ENCODE measurements at places on chromosomes 4 and X.

DNA sequence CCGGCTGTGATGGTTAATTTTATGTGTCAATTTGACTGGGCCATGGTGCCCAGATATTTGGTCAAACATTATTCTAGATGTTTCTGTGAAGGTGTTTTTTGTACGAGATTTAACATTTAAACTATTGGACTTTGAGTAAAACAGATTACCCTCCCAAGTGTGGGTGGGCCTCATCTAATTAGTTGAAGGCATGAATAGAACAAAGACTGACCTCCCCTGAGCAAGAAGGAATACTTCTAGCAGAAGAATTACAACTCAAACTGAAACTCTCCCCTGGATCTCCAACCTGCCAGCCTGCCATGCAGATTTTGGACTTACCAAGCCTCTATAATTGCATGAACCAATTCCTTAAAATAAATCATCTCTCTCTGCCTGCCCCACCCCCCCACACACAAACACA lies 132.5 kb downstream of the DHX15 start:
- no peak for DNase-seq

DNA sequence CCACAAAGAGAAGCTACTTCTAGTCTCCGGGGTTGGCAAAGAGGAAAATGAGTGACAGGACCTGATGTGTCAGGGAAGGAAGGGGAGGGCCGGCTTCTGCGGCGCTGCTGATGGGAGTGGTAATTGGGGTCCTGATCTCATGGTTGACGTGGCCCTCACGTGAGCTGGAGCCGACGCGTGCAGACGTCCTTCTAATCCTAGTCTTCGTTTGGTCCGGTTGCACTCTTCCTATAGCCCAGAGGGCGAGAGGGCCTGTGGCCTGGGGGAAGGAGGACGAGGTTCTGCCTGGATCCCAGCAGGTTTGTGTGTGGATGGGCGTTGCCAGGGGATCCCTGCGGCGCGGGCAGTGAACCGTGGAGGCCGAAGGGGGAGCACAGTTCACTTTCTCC lies at the start of gene ARMCX1:
Gene ARMCX1 (plus strand): TSS at position 186 of the 389 bp plus-strand sequence. CDS start 2,384 bp downstream, outside the sequence.
- DNase-seq = no peak

GRCh38 chrX:153469811-153470410 lies 465 bp downstream of the HAUS7 start:
- no peak for DNase-seq

DNA sequence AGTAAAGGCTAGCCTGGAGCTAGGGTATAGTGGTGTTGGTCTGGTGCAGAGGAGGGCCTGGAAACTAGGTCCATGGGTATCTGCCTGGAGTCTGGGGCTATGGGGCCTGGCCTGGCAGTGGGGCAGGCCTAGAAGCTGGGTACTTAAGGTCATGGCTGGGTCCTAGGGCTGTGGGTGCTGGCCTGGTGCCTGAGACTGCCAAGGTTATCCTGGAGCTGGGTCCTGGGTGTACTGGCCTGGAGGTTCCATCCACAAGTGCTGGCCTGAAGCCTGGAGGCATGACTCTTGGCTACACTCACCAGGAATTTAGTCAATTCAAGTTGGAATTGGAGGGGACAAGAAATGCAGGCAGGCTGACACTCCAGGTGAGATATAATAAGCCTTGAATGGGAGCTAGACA lies 108.4 kb upstream of the ZCCHC13 start:
- no peak for DNase-seq

GRCh38 chr4:184932343-184932742 lies 85.9 kb upstream of the HELT start:
- no peak for DNase-seq
